Endothelial cell (in vitro differentiated cells): ENCODE measurements at places on chromosomes 6 and 20. TPM values are rescaled to one million over a fixed set of nuclear protein-coding genes. Genes with fewer than 3 reads are reported as not detected.

DNA sequence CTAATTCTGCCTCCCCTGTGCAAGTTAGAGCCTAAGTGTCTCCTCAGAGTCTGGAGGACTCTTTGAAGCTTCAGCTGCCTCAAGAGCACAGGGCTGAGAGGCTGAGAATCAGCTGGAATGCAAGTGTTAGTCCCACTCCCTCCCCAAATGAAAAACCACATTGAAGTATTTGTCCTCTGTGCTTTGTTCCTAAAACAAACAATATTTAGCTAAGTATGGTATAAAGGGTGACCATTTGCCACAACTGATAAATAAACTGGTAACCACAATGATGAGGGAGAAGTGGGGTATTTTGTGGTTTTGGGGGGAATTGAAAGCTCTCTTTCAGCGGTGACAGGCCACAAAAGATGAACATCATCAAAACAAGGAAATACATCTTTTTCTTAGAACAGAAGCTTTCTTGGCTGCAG is 91.7 kb upstream of the HDDC2 start:
- peaks cover 12% of the 10 kb centered on the region for H3K4me1 ChIP-seq
- H3K27ac ChIP-seq: no peak overlapping the region
- no peak overlapping the region for H3K4me3 ChIP-seq

GRCh38 chr6:127118298-127119101 is at the start of gene RSPO3:
RSPO3 (plus strand) TSS chr6:127118671; CDS start chr6:127119193, 522 bp downstream.
- peaks cover 12% of the 10 kb centered on the region for H3K27me3 ChIP-seq
- peak within 1 kb of the TSS; percentile 90 for H3K4me3 ChIP-seq
- H3K27ac ChIP-seq: peak within 1 kb of the TSS; percentile 42
- H3K4me1 ChIP-seq: peaks cover 19% of the 10 kb centered on the region
- peak; percentile 40 for DNase-seq

GRCh38 chr20:45305262-45305661 is 1.4 kb upstream of the RBPJL start:
- no peaks in the 10 kb centered on the region for H3K4me1 ChIP-seq
- no peak overlapping the region for H3K27ac ChIP-seq
- DNase-seq: no peak
- peaks cover 10% of the 10 kb centered on the region for H3K27me3 ChIP-seq
- H3K36me3 ChIP-seq: no peaks in the 10 kb centered on the region
- no peak overlapping the region for H3K4me3 ChIP-seq

DNA sequence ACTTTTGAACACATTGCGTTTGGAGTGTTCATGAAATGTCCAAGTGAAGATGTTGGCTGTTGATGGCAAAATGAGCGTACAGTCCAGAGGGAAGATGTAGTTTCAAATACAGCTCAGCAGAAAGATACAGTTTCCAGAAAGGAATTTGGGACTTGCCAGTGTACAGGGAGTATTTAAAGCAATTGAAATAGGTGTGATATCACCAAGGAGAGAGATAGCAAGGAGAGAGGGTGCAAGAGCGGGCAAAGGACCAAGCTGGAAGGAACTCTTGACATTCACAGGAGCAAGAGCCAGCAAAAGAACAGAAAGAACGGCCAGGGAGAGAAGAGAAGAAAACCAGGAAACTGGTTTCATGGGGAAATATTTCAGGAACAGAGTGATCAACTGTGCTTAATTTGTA is 47.8 kb downstream of the CARMIL1 start:
- no peaks in the 10 kb centered on the region for H3K36me3 ChIP-seq
- no peaks in the 10 kb centered on the region for H3K27me3 ChIP-seq
- peaks cover 35% of the 10 kb centered on the region for H3K4me1 ChIP-seq

- no peaks in the 10 kb centered on the region for H3K36me3 ChIP-seq
- H3K27ac ChIP-seq: no peak overlapping the region
- H3K27me3 ChIP-seq: no peaks in the 10 kb centered on the region
- no peak overlapping the region for H3K4me3 ChIP-seq
These were observed 55.6 kb downstream of the ZNF292 start for GRCh38 chr6:87210979-87211378.

GRCh38 chr20:2693286-2694007 is 867 bp downstream of the EBF4 start:
- H3K27ac ChIP-seq: no peak overlapping the region
- H3K4me3 ChIP-seq: peak overlapping the region; percentile 65
- peaks cover 41% of the 10 kb centered on the region for H3K27me3 ChIP-seq
- H3K36me3 ChIP-seq: peaks cover 19% of the 10 kb centered on the region
- H3K4me1 ChIP-seq: peaks cover 23% of the 10 kb centered on the region
- DNase-seq: no peak

Gene RAD21L1
- 1.1 TPM for total RNA-seq

DNA sequence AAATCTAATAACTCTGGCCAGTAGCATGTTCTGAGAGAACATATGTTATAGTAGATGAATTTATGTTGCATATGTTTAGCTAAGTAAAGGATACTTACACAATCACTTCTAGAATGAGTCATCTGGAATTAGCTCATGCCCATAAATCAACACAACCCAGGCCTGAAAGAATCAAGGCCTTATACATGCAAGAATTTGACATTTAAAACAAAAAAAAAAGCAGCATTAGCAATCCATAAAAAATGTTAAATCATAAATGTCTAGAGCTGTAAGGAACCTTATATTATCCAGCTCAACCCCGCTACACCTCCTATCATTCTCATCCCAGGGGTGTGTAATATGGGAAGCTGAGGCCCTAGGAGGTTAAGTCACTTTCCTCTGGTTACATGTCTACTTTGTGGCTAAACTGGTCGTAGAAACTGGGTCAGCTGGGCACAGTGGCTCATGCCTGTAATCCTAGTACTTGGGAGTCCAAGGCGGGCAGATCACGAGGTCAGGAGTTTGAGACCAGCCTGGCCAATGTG is 105.2 kb upstream of the CARMIL1 start:
- H3K27ac ChIP-seq: no peak overlapping the region
- no peaks in the 10 kb centered on the region for H3K36me3 ChIP-seq
- no peak for DNase-seq
- no peak overlapping the region for H3K4me3 ChIP-seq
- peaks cover 8% of the 10 kb centered on the region for H3K4me1 ChIP-seq

Gene EEF1A2
- 0.31 TPM for total RNA-seq

GRCh38 chr6:109309917-109310316 is 72.3 kb downstream of the CD164 start:
- DNase-seq: no peak
- no peak overlapping the region for H3K4me3 ChIP-seq
- no peaks in the 10 kb centered on the region for H3K36me3 ChIP-seq
- H3K27me3 ChIP-seq: peaks cover 2% of the 10 kb centered on the region
- H3K4me1 ChIP-seq: peaks cover 2% of the 10 kb centered on the region
- no peak overlapping the region for H3K27ac ChIP-seq

DNA sequence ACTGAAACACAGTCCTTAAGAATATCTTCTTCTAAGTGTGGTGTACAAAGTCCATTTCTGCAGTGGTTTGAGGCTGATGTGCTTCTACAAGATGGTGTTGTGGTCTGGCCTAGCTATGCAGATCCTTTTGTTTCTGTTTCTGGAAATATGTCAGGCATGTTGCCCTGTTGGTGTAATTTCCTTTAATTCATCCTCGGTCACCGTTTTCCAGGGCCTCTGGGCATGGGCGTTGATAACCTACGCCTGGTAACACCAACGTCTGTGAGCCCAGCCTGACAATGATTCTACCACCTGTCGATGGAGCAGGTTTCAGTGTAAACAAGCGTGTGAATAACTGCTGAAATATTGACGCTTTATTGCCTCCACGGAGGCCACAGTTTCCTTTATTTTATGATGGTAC is 33.3 kb upstream of the AFDN start:
- H3K4me3 ChIP-seq: no peak overlapping the region
- H3K4me1 ChIP-seq: peaks cover 40% of the 10 kb centered on the region
- DNase-seq: no peak
- H3K27me3 ChIP-seq: peaks cover 8% of the 10 kb centered on the region
- no peak overlapping the region for H3K27ac ChIP-seq

DNA sequence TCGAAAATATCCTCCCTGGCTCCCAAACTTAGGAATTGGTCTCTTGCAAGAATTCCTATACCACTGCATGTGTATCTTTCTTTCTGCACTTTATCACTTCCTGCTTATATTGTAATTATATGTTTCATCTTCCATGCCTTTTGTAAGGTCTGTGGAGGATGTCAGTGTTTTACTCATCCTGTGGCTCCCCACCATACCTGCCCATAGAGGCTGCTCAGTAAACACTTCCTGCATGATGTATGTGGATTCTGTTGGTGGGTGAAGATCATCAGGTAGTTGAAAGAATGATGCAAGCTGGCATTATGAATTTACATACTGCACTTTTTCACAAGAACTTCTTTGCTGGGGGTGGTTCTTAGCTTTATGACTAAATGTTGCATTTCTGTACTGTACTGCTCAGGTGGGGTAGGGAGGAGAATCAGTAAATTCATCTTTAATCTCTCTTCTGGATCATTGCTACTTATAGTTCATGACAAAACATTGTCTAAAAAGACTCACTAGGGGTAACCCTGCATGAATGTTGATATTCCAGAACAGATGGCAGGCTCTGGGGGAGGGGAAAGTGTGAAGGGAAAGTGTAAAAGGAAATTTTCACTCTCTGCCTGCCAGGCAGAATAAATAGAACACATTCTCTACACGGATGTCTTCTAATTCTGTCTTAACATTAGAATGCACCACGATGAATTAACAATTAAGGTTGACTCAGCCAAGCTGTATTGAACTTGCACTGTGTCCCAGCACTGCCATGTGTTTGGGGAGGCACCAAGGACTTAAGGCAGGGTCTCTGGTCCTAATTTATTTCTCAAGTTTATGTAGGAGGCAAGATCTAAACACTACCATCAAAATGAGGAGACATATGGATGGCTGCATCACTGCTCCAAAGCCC is 36.0 kb upstream of the KLHL31 start:
- H3K36me3 ChIP-seq: no peaks in the 10 kb centered on the region
- H3K4me1 ChIP-seq: peaks cover 13% of the 10 kb centered on the region
- H3K27me3 ChIP-seq: peaks cover 6% of the 10 kb centered on the region
- no peak overlapping the region for H3K27ac ChIP-seq
- no peak overlapping the region for H3K4me3 ChIP-seq

- H3K36me3 ChIP-seq: no peaks in the 10 kb centered on the region
- DNase-seq: no peak
- peaks cover 1% of the 10 kb centered on the region for H3K27me3 ChIP-seq
- no peak overlapping the region for H3K4me3 ChIP-seq
These were observed 60.2 kb downstream of the DLL1 start for GRCh38 chr6:170230520-170231292.

- peaks cover 12% of the 10 kb centered on the region for H3K27me3 ChIP-seq
- H3K4me1 ChIP-seq: peaks cover 11% of the 10 kb centered on the region
- no peak for DNase-seq
- no peaks in the 10 kb centered on the region for H3K36me3 ChIP-seq
- no peak overlapping the region for H3K4me3 ChIP-seq
These were observed 172.6 kb upstream of the AGPAT4 start for GRCh38 chr6:161446296-161446925.

- H3K27me3 ChIP-seq: no peaks in the 10 kb centered on the region
- H3K36me3 ChIP-seq: no peaks in the 10 kb centered on the region
These were observed 219.0 kb downstream of the NKAIN2 start for GRCh38 chr6:124022641-124023040.

Gene LRRC1
- total RNA-seq: 7.5 TPM

GRCh38 chr20:47343007-47343472 is 13.5 kb downstream of the ZMYND8 start:
- DNase-seq: no peak
- no peak overlapping the region for H3K4me3 ChIP-seq
- H3K4me1 ChIP-seq: peaks cover 20% of the 10 kb centered on the region
- no peak overlapping the region for H3K27ac ChIP-seq
- peaks cover 35% of the 10 kb centered on the region for H3K36me3 ChIP-seq

DNA sequence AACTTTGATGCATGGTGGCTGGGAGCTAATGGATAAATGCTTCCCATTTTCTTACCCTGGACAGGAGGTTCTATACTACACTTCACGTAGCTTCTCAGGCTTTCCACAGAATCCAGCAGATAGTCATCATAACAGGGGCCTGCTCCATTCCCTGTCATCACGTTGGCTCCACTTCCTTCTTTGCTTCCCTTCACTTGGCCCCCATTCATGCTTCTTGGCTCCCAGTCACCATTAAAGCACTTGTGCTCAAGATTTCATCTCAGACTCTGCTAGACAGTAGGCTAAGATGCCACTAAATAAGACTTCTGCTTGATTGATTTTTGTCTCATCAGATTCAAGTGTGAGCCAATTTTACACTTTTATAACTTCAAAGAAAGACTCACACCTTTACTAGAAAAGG is 134.5 kb upstream of the ENPP5 start:
- H3K27me3 ChIP-seq: peaks cover 2% of the 10 kb centered on the region
- H3K4me1 ChIP-seq: no peaks in the 10 kb centered on the region
- H3K4me3 ChIP-seq: no peak overlapping the region
- H3K27ac ChIP-seq: no peak overlapping the region

DNA sequence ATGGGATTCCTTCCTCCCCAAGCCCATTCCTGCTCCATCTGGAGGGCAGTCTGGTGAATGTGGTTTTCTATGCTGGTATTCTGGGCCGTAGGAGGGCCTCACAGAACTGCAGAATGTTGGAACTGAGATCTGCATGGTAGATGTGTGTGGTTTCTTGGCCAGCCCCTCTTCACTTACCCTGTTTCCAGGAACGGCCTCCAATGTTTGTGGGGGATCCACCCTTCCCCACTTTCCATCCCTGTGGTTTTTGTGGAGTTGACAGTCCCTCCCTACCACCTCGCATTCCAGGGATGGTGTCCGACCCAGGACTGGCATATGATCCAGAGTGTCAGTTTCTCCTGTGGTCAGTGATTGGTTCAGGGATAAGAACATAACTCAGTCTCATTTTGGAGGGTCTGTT is 26.7 kb upstream of the TMEM14A start:
- no peak for DNase-seq
- no peaks in the 10 kb centered on the region for H3K27me3 ChIP-seq
- H3K4me3 ChIP-seq: no peak overlapping the region
- H3K27ac ChIP-seq: no peak overlapping the region
- peaks cover 24% of the 10 kb centered on the region for H3K4me1 ChIP-seq
- peaks cover 4% of the 10 kb centered on the region for H3K36me3 ChIP-seq

- peaks cover 4% of the 10 kb centered on the region for H3K36me3 ChIP-seq
- DNase-seq: no peak
- H3K27ac ChIP-seq: no peak overlapping the region
- no peak overlapping the region for H3K4me3 ChIP-seq
These were observed 55.9 kb upstream of the RNF146 start for GRCh38 chr6:127210725-127211124.

Gene IL17A
- not detected for total RNA-seq

DNA sequence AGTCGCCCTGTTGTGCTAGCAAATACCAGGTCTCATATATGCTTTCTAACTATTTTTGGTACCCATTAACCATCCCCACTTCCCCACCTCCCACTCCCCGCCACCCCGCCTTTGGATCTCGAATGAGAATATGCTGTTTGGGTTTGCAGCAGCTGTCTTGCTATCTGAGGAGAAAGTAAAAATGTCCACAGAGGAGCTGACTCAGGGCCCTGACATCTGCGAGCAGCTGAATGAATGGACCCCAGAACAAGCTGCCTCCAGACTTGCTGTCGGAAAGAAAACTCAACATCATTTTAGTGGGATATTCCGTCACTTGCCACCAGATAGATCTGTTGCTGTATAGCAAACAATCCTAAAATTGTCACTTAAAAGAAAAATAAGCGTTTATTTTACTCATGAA is 103.7 kb downstream of the LINC00237 start:
- H3K27me3 ChIP-seq: peaks cover 3% of the 10 kb centered on the region
- no peak overlapping the region for H3K27ac ChIP-seq
- H3K4me3 ChIP-seq: no peak overlapping the region

Gene ISM1
- total RNA-seq: 23.8 TPM

- peaks cover 13% of the 10 kb centered on the region for H3K36me3 ChIP-seq
- peaks cover 11% of the 10 kb centered on the region for H3K27me3 ChIP-seq
- DNase-seq: no peak
- H3K4me3 ChIP-seq: peak overlapping the region; percentile 99
- peak overlapping the region; percentile 95 for H3K27ac ChIP-seq
These were observed 644 bp downstream of the MAD2L1BP start for GRCh38 chr6:43636308-43636659.

- H3K4me1 ChIP-seq: peaks cover 36% of the 10 kb centered on the region
- peaks cover 2% of the 10 kb centered on the region for H3K27me3 ChIP-seq
- no peak overlapping the region for H3K4me3 ChIP-seq
- peaks cover 2% of the 10 kb centered on the region for H3K36me3 ChIP-seq
- H3K27ac ChIP-seq: no peak overlapping the region
These were observed 67.7 kb upstream of the CD93 start for GRCh38 chr20:23153696-23154341.
